Cerebellar nuclear complex (tissue), 1 donor: ENCODE measurements at places on chromosomes 5 and 9.

- DNase-seq, result no peak
Measured at GRCh38 chr5:158648631-158649030, 451.1 kb downstream of the EBF1 start.

- no peak for DNase-seq
Measured at GRCh38 chr5:135655468-135655815, 76.7 kb upstream of the CXCL14 start.

DNA sequence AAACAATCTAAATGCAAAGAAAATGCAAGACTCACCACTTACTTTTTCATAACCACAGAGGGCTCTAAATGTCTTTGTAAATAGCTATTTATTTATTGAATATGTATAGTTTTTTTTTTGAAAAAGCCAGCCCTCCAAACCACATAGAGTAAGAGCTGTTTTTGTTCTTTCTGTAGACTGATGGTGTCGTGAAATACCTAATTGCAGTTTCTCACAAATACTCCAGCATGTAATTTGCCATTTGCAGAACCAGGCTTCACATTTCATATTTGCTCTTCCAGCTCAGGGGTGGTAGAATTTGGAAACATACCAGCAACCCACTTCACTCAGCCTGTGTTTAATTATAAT lies 159.8 kb downstream of the TMC1 start:
- no peak for DNase-seq

DNA sequence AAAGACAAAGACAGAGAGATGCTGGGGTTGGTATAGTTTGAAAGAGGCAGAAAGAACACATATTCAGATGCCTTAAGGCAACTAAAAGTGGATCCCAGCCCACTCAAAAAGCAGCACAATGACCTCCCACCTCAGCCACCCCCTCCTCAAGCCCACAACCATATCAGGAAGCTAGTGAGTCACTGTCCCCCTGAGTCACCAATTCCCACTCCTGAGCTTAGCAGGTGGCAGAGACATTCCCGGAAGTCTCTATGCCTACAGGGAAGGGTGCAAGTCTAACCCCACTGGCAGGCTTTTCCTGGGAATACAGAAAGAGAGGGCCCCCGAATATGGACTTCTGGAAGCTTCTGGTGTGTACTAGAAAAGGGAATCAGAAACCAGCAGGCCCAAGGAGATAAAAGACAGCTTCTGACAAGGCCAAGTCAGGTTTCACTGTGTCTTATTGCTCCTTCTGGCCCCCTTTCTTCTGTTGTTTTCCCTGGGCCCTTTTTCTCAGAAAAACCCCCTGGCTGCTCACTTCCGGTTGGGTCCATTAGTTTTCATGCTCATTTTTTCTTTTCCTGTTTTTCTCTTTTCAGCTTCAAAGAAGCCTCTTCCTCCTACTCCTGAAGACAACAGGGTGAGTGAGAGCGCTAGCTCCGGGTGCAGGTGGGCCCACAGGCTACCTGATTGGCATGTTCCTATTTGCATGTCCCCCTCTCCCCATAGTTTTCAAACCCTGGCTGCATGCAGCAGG lies 36.8 kb downstream of the ITK start:
- no peak for DNase-seq

GRCh38 chr5:66174338-66174737 lies 30.2 kb downstream of the SREK1 start:
- DNase-seq, result no peak

DNA sequence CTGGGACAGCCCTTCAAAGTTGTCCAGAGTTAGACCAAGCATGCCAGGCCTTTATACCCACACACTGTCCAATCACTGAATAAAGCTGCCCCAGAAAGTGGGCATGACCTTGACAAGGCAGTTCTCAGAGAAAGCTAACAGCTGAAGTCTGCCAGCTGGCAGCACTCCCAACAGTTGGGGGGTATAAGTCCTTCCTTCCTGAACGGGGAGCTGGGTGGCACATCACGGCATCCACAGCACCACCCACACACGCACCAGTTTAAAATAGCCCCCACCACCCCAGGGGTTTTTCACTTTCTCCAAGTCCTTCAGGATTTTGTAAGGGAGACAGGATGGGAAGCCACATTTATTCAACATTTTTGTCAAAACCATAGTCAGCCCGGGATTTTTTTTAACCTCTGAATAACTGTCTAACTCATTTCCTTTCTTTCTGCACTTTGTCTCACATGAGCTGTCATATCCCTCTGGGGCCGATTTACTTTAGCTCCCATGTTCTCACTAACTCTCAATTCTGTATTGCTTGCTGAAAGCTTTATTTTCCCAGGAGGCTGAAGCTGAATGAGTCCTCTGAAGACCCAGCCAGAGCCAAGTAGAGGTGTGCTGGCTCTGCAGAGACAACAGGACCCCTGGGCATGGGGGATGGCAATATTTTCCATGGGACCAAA lies 15.4 kb downstream of the FAM81B start:
- no peak for DNase-seq

GRCh38 chr5:175614861-175615260 lies 43.0 kb upstream of the HRH2 start:
- no peak for DNase-seq
